CD4-positive, alpha-beta memory T cell (primary cell): ENCODE measurements at places on chromosomes 4 and X. TPM values are rescaled to one million over a fixed set of nuclear protein-coding genes. Genes with fewer than 3 reads are reported as not detected.

DNA sequence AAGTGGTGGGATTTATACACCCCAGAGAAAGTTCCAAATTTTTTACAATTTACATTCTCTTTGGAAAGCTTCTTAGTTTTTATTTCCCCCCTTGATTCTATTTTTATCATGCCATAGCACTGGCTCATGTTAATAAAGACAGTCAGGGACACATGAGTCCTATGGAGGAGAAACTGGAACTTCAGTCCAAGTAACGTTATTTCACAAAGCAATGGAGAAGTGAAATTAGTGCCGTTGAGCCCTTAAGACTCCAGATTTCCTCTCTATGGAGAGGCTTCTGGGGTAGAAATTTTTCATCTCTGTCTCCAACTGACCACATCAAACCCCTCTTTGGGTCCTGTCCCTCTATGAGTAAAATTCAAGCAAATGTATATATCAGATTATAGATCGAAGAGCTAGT lies 12.8 kb upstream of the TASL start:
- no peak for DNase-seq

DNA sequence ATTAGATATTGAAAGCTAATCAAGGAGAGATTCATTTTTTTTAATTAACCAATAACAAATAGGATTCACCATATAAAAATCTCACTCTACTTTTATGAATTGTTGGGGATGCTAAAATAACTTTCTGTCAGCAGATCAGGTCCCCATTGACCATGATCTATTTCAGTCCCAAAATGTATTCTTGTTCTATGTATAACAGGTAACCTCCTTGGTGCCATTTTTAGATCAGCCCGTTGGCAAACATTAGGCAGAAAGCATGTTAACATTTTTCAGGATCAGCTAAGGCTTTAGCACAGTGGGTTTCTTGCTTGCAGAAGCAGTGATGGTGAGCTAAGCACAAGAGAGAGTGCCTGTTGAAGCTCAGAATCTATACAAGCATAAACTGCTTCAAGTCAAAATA lies 40.8 kb upstream of the COX7B2 start:
- DNase-seq, result no peak

- DNase-seq, result no peak
These were observed 278.0 kb downstream of the ANK2 start for GRCh38 chr4:113327494-113327893.

- peak; percentile 24 for DNase-seq
These were observed 16.7 kb downstream of the GAB3 start for GRCh38 chrX:154734061-154734781.

The XAGE2 gene
- not detected for polyA plus RNA-seq

The CXCL10 gene
- polyA plus RNA-seq, result 0.42 TPM

The TMEM150C gene
- polyA plus RNA-seq, result 0.07 TPM

DNA sequence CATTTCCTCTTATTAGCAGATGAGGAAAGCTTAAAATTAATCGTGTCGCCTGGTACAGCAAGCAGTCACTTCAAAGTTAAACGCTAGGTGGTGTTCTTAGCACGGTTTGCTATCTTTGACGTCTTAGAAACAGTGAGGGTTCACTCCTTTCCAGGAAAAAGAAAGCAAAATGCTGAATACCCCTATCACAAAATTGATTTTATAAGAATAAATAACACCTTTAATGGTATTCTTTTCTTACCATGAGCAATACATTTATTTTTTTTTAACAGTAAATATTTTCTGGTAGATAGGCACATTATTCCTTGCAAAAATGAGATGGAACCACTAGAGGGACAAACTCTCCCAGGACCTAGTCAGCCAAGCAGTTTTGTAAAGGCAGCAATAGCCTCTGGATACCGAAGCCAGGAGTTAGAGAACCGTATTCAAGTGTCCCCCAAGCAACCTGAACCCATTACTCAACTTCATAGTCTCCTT lies 153.9 kb downstream of the KDR start:
- peak; percentile 17 for DNase-seq

DNA sequence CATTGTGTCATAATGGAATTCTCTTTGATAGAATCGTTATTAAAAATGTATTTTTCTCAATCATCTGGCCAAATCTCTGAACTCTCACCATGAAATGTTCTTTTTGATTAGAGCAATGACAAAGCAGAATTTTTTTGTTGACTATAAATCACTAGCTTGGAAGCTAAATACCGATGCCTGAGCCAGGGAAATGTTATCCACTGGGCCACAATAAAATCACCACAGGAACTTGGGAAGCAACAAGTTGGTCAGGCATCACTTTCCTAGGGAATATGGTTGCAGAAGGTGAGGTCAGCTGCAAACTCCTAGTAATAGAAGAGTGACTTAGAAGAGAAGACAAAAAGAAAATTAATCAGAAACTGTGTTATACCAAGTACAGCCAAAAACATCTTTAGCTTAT lies 60.6 kb upstream of the CFAP47 start:
- DNase-seq, result no peak

The FAM199X gene
- polyA plus RNA-seq, result 7.1 TPM

GRCh38 chr4:76430519-76431388 lies 4.3 kb upstream of the SHROOM3 start:
- peak; percentile 28 for DNase-seq

- no peak for DNase-seq
These were observed 817 bp upstream of the WDR19 start for GRCh38 chr4:39181520-39181904.

DNA sequence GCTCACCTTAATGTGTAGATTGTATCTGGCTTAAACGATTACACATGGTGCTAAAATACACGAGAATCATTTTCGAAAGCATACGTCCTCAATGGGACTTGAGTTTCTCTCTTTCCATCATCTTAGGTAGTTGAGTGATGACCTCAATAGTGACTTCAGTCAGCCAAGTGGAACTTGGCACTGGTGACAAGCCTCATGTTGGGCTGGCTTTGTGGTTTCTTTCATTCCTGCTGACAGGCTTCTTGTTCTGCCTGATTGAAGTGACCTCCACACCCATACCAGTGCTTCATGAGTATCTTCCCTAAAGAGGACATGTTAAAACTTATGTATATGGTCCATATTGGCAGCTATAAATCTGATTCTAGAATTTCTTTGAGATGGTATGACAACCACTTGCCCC lies 159.1 kb upstream of the WDR1 start:
- no peak for DNase-seq

GRCh38 chr4:100269446-100269845 lies 79.2 kb upstream of the DDIT4L start:
- no peak for DNase-seq

The HTN1 gene
- not detected for polyA plus RNA-seq

The BLTP1 gene
- 12.4 TPM for polyA plus RNA-seq

DNA sequence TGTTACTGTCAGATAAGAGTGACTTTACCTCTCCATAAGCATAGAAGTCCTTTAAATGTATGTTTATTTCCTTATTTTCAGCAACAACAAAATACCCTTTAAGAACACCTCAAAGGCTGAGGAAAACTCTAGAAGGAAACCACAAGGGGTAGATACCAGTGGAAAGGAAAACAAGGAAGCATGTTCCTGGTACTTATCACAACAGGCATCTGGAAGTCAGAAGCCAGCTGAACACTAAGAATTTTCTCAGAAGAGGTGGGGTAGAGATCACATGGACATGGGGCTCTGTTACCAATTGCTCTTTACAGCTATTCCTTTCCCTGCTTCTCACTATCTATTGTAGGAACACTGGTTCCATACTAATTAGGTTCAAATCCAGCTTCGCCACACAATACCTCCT lies 51.5 kb upstream of the BEND2 start:
- no peak for DNase-seq

GRCh38 chr4:168584321-168584771 lies 87.5 kb downstream of the PALLD start:
- DNase-seq, result no peak

GRCh38 chr4:76585897-76586360 lies 150.9 kb downstream of the SHROOM3 start:
- no peak for DNase-seq

- DNase-seq, result no peak
These were observed 241.5 kb downstream of the SHOX start for GRCh38 chrX:872090-872489.

The PSAPL1 gene
- not detected for polyA plus RNA-seq

DNA sequence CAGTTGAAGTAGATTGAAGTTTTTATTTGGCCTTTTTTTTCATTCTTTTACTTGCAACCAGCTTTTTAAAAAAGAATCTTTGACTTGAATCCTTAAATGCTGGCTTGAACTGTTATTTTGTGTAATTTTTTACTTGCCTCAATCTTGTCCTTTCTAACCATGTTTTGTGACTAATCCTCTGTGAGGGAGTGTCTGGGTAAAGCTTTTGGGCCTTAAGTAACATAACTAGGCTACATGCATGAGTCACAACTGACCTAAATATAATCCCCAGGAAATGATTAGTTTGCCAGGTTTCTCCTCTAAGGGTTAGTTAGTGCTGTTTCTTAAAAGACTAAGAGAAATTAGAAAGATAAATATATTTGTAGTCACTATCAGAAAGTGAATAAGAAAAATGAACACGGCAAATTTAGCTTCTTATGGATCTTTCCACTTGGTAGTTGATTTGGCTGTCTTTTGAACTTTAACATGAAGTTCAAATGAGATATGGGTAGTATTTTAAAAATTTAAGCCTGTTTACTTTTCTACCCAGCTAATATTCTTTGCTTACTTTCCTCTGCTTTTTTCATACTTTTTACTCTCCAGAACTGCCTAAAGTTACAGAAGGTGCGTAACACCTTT lies 13.0 kb downstream of the EXOC1 start:
- DNase-seq, result no peak

The MAP7D2 gene
- 0.14 TPM for polyA plus RNA-seq

The MAGEC2 gene
- polyA plus RNA-seq, result not detected

- no peak for DNase-seq
These were observed 105.6 kb downstream of the APOOL start for GRCh38 chrX:85109235-85109634.

GRCh38 chr4:36285784-36286480 lies 4.5 kb downstream of the DTHD1 start:
- DNase-seq, result peak; percentile 85

GRCh38 chr4:35975617-35976355 lies 268.5 kb downstream of the ARAP2 start:
- DNase-seq, result no peak

DNA sequence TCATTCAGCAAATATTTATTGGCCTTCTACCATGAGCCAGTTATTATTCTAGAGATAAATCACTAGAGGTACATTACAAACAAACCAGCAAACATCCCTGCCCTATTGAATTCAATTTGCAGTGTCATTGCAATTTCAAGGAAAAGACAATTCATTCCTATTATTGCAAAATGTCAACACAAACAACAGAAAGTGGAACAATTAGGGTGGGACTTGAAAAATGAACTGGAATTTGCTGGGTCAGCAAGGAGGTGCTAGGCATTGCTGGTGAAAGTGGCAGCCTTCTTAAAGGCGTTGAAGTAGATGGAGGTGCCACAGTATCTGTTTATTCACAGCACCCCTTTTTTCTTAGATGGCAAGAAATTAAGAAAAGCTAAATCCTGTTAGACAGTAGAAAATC lies 224.0 kb upstream of the BMP3 start:
- DNase-seq, result no peak

- DNase-seq, result no peak
These were observed 214.2 kb downstream of the RELL1 start for GRCh38 chr4:37471971-37472370.

DNA sequence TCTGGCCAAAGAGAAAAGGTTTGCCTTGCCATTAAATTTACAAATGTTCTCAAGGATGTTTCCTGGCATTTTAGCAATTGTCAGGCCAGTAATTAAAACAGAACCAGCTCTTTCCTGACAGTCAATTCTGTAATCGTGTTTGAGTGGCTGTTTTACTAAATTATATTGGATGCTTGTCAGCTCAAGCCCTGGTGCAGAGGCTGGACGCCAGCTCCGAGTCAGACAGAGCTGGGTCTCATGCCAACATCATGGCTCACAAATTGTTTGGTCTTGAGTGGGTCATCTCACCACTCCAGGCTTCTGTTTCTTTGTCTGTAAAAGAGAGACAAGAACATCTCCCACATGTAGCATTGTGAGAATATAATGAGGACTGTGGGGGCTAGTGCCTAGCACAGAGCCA lies 190.3 kb upstream of the PSAPL1 start:
- DNase-seq, result no peak

- no peak for DNase-seq
These were observed 199.8 kb upstream of the SFRP2 start for GRCh38 chr4:153988492-153989363.

GRCh38 chr4:176642472-176642871 lies 150.2 kb downstream of the VEGFC start:
- DNase-seq, result no peak

DNA sequence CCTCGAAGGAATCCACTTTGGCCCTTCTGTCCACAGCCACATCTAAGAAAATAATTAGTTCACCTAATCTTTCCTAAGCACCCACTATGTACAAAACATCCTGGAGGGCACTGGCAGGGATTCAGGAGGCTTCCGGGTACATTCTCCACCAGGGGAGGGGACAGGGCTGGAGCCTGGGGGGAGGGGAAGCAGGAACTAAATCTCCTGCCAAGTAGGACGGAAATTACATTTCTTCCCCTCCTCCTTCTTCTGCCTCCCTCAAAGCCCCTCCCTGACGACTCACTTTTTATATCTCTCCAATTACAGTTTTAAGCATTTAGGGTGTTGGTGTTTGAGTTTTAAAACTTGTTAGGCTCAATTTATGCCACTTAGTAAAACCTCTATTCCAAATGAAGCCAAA lies 203.1 kb downstream of the BCOR start:
- no peak for DNase-seq

GRCh38 chr4:47391256-47391655 lies 72.2 kb downstream of the COMMD8 start:
- DNase-seq, result no peak

The SMARCA1 gene
- 0.16 TPM for polyA plus RNA-seq

DNA sequence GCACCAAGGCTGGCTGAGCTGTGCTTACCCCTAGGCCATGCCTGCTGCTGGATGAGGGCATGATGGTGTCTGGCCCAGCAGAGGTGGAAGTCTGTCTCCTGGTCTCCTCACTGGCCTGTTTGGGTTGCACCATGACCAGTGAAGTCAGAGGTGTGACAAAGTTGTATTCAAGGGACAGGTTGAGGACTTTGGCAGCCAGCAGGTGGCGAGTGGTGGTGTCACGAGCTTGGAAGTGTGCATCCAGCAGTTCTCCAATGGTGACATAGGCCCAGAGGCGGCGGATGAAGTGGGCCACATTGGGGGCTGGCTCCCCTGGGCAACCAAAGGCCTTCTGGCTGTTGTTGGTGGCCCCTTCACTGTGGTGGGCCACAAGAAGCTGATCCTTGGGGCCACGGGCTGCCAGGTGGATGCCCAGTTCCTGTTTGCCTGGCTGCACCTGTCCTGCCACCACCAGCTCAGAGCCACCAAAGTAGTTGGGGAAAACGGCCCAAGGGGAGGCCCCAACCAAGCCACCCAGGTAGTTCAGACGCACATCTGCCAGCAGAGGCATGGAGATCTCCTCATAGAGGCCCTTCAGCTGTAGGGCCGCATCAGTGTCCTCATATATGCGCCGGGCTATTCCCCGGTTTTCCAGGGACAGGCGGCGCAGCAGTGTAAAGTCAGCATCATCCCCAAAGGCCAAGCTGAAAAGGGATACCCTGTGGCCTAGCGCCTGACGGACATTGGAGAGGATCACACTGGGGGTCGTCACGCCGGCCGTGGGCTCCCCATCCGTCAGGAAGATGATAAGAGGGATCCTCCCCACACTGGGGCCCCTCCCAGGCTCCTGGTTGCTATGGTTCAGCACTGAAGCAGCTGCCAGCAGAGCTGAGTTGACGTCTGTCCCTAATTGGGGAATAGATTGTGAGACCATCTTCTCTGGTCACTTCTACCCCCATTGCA lies 39.7 kb downstream of the ITIH6 start:
- DNase-seq, result no peak

The GPR34 gene
- polyA plus RNA-seq, result 0.53 TPM
